Progenitor cell of endocrine pancreas (in vitro differentiated cells): ENCODE measurements at places on chromosomes 2 and 18. TPM values are rescaled to one million over a fixed set of nuclear protein-coding genes. Genes with fewer than 3 reads are reported as not detected.
A peak's percentile ranks its signal among the peaks of the same experiment; 100 is the strongest.

Gene CDCA7
- total RNA-seq: 19.3 and 22.3 TPM in 2 replicates

DNA sequence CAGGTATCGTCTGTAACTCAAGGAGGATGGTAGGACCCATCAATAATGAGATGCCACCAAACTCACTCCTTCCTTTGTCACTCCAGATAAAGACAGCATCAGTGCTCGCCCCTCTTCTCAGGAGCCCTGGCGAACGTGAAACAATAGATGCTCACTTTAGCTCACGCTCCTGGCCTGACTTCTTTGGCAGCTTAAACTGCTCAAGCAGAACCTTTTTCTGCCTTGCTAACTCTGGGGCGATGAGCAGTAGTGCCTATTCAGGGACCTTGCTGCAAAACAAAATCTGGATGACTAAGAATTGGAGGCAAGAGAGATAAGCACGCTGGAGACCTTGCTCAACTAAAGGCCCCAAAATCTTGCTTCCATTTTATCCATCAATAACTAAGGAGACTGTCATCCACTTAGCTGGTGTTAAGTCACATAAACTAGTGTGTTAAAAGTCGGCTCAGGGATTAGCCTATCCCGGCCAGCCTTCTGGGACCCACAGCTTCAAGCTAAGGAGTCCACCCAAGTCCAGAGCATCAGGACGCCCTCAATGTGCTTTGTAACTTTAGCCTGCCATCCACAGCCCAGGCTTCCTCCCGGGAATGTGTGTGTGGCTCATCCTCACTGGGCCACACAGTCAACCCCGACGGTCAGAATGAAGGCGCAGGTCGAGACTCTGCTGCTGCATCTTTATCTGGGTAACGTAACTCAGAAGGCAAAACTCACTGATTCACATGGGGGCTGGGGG, 38.9 kb downstream of the ZNF516 start:
- no peak overlapping the region for H3K4me3 ChIP-seq
- H3K27ac ChIP-seq: peak overlapping the region; percentile 91
- peaks cover 9% of the 10 kb centered on the region for H3K36me3 ChIP-seq
- no peak for DNase-seq
- no peaks in the 10 kb centered on the region for H3K27me3 ChIP-seq
- H3K4me1 ChIP-seq: peaks cover 73% of the 10 kb centered on the region

- peaks cover 23% of the 10 kb centered on the region for H3K36me3 ChIP-seq
- no peak overlapping the region for H3K4me3 ChIP-seq
- H3K27ac ChIP-seq: no peak overlapping the region
- H3K27me3 ChIP-seq: no peaks in the 10 kb centered on the region
- no peak for DNase-seq
Observed at GRCh38 chr2:25324905-25325592, 16.7 kb downstream of the DNMT3A start.

- H3K27me3 ChIP-seq: peaks cover 17% of the 10 kb centered on the region
- H3K4me3 ChIP-seq: no peak overlapping the region
- no peaks in the 10 kb centered on the region for H3K36me3 ChIP-seq
- H3K27ac ChIP-seq: no peak overlapping the region
- H3K4me1 ChIP-seq: peaks cover 7% of the 10 kb centered on the region
Observed at GRCh38 chr18:44627280-44627679, 53.4 kb upstream of the SETBP1 start.

Gene AQP12A
- not detected in 2 replicates for total RNA-seq

GRCh38 chr2:101847661-101848339, 144.0 kb upstream of the IL1R2 start:
- H3K27ac ChIP-seq: no peak overlapping the region
- no peaks in the 10 kb centered on the region for H3K27me3 ChIP-seq
- no peak overlapping the region for H3K4me3 ChIP-seq
- peaks cover 11% of the 10 kb centered on the region for H3K4me1 ChIP-seq
- DNase-seq: no peak

Gene ANO7
- 2.5 and 3.0 TPM in 2 replicates for total RNA-seq

Gene GALNT13
- total RNA-seq: 7.2 and 8.3 TPM in 2 replicates

GRCh38 chr18:74589021-74589420, 8.6 kb upstream of the ZNF407 start:
- H3K4me1 ChIP-seq: no peaks in the 10 kb centered on the region
- peaks cover 2% of the 10 kb centered on the region for H3K36me3 ChIP-seq
- H3K27me3 ChIP-seq: peaks cover 38% of the 10 kb centered on the region
- no peak for DNase-seq
- no peak overlapping the region for H3K27ac ChIP-seq

DNA sequence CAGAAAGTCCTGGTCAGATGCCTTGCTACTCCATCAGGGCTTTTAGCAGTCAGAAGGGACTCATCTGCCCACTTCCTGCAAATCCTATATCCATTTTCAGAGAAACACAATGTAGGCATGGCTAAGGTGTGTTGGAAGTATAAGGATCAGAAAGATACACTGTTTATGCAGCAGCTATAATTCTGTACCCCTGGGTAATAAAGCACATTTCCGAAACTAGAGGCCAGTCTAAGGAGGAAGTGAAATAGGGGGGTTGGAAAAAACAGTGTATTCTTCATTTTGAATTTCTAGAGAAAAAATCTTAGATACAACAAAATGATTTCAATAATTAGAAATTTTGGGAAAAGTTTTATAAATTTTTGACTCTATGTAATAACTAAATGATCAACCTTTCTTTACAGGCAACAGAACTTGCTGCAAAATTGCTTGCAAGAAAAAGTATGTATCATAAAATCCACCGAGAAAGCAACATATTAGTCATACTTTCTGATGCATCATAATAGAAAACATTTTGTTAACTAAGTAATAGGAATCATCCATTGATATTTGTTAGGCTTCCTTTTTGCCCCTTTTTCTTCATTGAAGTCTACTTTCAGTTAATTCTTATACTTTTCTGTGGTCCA, 47.4 kb downstream of the FSIP2 start:
- peaks cover 6% of the 10 kb centered on the region for H3K36me3 ChIP-seq
- H3K27ac ChIP-seq: no peak overlapping the region
- no peaks in the 10 kb centered on the region for H3K4me1 ChIP-seq
- no peak for DNase-seq
- no peak overlapping the region for H3K4me3 ChIP-seq

Gene ZC3H6
- 7.3 and 7.8 TPM in 2 replicates for total RNA-seq

GRCh38 chr18:13703899-13704298, 22.5 kb downstream of the FAM210A start:
- no peak for DNase-seq
- peaks cover 37% of the 10 kb centered on the region for H3K36me3 ChIP-seq
- no peak overlapping the region for H3K27ac ChIP-seq
- no peak overlapping the region for H3K4me3 ChIP-seq
- no peaks in the 10 kb centered on the region for H3K27me3 ChIP-seq
- no peaks in the 10 kb centered on the region for H3K4me1 ChIP-seq

Gene FOXD4L1
- total RNA-seq: 0.20 and 0.48 TPM in 2 replicates

GRCh38 chr2:177599139-177599688, 206.6 kb downstream of the AGPS start:
- no peaks in the 10 kb centered on the region for H3K36me3 ChIP-seq
- H3K4me1 ChIP-seq: peaks cover 53% of the 10 kb centered on the region
- H3K27me3 ChIP-seq: no peaks in the 10 kb centered on the region
- peak overlapping the region; percentile 67 for H3K27ac ChIP-seq

Gene NPAS2
- total RNA-seq: 0.84 and 1.00 TPM in 2 replicates

Gene BIN1
- 65.5 and 66.0 TPM in 2 replicates for total RNA-seq

- H3K36me3 ChIP-seq: peaks cover 23% of the 10 kb centered on the region
- no peak overlapping the region for H3K4me3 ChIP-seq
Observed at GRCh38 chr2:11764359-11764758, 17.9 kb downstream of the LPIN1 start.

DNA sequence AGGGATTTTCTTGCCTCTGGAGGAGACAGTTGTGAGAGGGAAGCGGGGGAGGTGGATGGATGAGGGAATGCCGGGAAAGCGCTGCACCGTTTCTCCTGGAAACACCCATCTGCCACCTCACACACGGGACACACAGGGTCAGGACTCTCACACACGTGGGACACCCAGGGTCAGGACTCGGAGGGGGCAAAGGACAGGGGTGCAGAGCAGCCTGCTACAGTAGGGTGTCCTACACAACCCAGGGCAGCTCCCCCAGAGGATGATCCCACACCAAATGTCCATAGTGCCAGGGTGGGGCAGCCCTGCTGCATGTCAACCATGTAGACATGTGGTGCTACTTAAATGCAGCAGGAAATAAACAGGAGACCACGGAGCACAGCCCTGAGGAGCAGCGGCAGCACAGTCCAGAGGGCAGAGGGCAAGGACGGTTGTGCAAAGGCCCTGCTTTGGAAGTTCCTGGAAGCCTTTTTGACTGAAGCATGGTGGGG, 5.1 kb downstream of the RAMP1 start:
- DNase-seq: no peak
- peak overlapping the region; percentile 54 for H3K27ac ChIP-seq
- H3K4me3 ChIP-seq: peak overlapping the region; percentile 31
- H3K36me3 ChIP-seq: peaks cover 4% of the 10 kb centered on the region
- H3K27me3 ChIP-seq: no peaks in the 10 kb centered on the region

DNA sequence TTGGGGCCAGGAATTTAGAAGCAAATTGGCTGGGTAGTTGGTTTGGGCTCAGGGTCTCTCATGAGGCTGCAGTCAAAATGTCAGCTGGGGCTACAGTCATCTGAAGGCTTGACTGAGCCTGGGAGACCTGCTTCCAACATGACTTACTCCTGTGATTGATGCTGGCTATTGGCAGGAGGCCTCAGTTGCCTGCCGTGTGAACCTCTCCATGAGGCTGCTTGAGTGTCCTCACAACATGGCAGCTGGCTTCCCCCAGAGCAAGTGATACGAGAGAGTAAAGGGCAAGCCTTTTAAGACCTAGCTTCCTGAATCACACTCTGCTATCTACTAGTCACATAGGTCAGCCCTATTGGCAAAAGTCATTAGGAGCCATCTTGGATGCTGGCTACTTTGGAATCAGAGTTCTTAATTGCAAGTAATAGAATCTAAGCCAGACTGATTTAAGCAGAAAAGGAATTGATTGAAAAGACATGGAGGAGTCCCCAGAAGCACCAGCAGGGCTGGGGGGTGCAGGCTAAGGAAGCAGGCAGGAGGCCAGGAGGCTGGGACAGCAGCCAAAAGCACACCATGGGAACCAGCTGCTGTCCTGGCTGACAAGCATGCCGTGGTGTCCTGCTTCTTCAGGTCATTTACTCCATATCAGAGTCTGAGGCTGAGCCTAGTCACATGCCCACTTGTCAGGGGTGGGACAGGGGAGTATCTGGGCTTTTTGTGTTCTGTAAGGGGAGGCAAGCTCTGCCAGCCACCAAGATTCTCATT, 7.8 kb upstream of the GIGYF2 start:
- H3K4me3 ChIP-seq: no peak overlapping the region
- H3K27ac ChIP-seq: no peak overlapping the region
- no peak for DNase-seq
- H3K27me3 ChIP-seq: no peaks in the 10 kb centered on the region
- H3K4me1 ChIP-seq: no peaks in the 10 kb centered on the region

Gene BMP10
- total RNA-seq: not detected in 2 replicates

GRCh38 chr18:39607034-39607433, 2041.4 kb upstream of the CELF4 start:
- H3K27me3 ChIP-seq: no peaks in the 10 kb centered on the region
- H3K36me3 ChIP-seq: no peaks in the 10 kb centered on the region
- no peak for DNase-seq
- H3K27ac ChIP-seq: peak overlapping the region; percentile 26
- H3K4me1 ChIP-seq: peaks cover 45% of the 10 kb centered on the region

Gene RGPD3
- 0.07 and 0.38 TPM in 2 replicates for total RNA-seq

DNA sequence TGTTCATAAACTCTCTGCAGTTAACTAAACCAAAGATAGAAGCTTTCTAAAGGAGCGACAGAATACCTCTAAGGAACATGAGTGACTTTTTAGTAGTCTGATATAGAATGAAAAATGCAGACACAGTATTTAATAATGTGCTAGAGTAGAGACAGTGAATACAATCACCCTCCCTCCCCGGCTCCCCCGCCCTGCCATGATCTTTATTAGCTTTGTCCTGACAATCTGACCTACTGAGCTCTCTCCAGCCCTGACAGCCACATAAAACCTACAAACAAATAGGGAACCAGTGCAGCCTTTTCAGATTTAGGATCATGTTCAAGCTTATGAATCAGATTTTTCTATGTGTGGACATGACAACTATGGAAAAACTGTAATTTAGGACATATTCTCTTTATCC, 777.6 kb upstream of the FANCL start:
- no peaks in the 10 kb centered on the region for H3K36me3 ChIP-seq
- DNase-seq: no peak
- H3K4me3 ChIP-seq: no peak overlapping the region
- no peaks in the 10 kb centered on the region for H3K27me3 ChIP-seq

DNA sequence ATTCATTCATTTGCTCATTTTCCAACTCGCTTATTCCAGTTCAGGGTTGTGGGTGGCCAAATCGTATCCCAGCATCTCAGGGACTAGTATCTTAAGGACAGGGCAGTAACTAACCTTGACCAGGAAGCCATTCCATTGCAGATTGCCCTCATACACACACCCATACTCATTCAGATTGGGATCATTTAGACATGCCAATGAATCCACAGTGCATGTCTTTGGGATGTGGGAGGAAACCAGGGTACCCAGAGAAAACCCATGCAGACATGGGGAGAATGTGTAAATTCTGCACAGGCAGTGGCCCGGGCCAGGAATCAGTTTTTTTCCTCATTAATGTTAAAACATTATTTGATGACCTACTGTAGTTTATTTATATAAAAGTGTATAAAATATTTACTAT, 150.7 kb downstream of the USP34 start:
- H3K27me3 ChIP-seq: no peaks in the 10 kb centered on the region
- no peaks in the 10 kb centered on the region for H3K4me1 ChIP-seq
- DNase-seq: no peak
- peaks cover 12% of the 10 kb centered on the region for H3K36me3 ChIP-seq

DNA sequence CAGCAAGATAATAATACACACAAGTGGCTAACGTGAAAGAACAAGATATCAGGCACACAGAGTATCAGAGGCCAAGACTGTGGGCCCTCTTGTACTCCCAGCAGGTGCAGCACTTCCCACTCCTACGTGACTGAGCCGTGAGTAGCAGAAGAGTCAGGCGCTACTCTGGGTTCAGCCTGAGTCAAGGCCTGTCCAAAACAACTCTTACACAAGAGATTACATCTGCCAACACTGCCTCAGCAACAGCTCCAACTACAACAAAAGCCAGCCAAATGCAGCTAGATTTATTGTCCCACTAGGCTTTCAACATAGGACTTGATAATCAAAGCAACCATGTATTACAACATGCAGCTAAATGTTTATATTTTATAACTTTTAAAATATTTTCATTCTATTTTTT, 56.2 kb downstream of the ITSN2 start:
- DNase-seq: no peak
- H3K4me1 ChIP-seq: no peaks in the 10 kb centered on the region

GRCh38 chr2:165893556-165893955, 60.0 kb downstream of the TTC21B start:
- no peak overlapping the region for H3K4me3 ChIP-seq
- no peaks in the 10 kb centered on the region for H3K27me3 ChIP-seq

GRCh38 chr18:75455249-75456198, 28.0 kb upstream of the SMIM21 start:
- H3K36me3 ChIP-seq: peaks cover 16% of the 10 kb centered on the region
- peaks cover 20% of the 10 kb centered on the region for H3K4me1 ChIP-seq
- peak overlapping the region; percentile 94 for H3K27ac ChIP-seq
- peak; percentile 60 for DNase-seq

DNA sequence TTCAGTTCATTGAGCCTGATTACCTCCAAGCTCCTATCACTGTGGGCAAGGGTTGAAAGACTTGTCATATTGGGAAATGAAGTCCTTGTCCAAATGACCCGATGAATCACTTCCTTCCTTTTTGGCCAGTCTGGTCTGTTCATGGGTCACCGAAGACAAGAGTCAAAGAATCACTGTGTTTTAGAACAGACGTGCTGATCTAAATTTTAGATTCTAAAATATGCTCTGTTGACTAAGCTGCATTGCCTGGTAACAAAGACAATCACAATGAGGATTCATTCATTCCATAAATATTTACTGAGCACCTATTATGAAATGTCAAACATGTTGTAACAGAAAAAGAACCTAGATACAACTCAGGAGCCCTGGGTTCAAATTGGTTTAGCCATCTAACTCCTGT, 99.4 kb upstream of the RND3 start:
- H3K36me3 ChIP-seq: no peaks in the 10 kb centered on the region
- no peak overlapping the region for H3K27ac ChIP-seq
- no peaks in the 10 kb centered on the region for H3K4me1 ChIP-seq
